ENCODE measurements at places on chromosomes 7 and 10. TPM values are rescaled to one million over a fixed set of nuclear protein-coding genes. Genes with fewer than 3 reads are reported as not detected.
A peak's percentile ranks its signal among the peaks of the same experiment; 100 is the strongest.

- DNase-seq: no peak
These were observed 239.6 kb downstream of the PHF14 start for GRCh38 chr7:11213266-11213665.

- DNase-seq: no peak
These were observed 49.7 kb downstream of the UNC5B start for GRCh38 chr10:71262027-71262426.

- DNase-seq: no peak
These were observed 8.6 kb downstream of the SCIN start for GRCh38 chr7:12578930-12579640.

DNA sequence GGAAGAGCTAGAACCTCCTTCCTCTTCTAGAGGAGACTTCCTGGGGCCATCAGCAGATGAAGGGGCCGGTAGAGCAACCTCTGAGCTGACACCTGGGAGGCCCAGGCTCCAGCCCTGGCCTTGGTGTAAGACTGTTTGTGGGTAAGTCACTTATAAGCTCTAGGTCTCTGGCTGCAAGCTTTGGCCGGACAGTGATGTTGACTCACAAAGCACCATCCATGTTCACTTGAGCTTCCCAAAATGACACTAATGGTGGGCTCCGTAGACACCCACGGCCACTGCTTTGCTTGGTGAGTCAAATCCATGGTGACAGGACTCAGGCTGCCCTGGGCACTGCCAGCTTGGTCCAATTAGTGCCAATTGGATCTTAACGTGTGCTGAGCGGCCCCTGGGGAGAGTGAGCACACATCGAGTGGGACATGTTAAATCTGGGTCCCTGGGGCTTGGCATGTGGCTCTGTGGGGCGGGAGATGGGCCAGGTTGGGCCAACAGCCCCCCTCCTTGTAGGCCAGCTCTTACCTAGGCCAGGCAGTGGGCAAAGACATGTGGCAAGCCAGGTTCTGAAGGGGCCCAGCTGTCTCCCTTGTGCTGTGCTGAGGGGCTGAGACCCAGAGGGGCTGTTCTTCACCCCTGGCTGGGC is 16.7 kb downstream of the NEURL1 start:
- DNase-seq: peak; percentile 46

DNA sequence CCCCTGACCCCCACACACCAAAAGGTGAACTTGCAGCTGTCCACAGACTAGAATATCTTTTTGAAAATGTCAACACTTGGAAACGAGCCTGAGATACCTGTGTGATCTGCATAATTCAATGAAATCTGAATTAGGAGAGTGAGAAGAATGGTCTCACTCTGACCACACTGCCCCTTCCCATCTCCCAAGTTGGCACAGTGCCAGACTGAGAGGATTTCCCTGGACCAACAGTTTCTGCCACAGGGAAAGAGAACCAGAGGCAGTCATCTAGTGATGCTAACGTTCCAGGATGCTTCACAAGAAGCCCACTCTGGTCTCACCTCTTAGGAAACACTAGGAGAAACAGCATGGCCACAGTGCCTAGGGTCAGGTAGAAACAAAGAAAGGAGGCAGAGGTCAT is 479.0 kb downstream of the SDK1 start:
- DNase-seq: no peak

- DNase-seq: no peak
These were observed 1.4 kb upstream of the CTBP2 start for GRCh38 chr10:125161707-125162119.

DNA sequence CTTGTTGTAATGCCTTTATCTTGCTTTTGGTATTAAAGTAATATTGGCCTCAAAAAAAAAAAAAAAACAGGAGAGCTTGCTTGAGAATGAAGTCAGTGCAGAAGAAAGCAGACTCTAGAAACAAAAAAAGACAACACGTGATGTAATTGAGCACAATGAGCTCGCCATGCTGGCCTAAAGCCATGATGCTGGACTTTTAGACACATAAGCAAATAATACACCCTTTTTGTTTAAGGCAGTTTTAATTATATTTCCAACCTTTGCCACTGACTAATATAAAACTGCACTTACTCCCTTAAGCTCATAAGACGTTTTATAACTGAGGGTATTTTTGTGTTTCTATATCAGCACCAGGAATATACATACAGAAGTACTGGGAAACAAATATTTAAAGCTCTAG is 798.3 kb downstream of the KCNMA1 start:
- no peak for DNase-seq

GRCh38 chr7:94297397-94297838 is 97.3 kb upstream of the COL1A2 start:
- DNase-seq: peak; percentile 78

GRCh38 chr10:26810435-26811026 is 50.2 kb downstream of the ABI1 start:
- no peak for DNase-seq

- DNase-seq: no peak
These were observed 470.7 kb downstream of the DNAJB6 start for GRCh38 chr7:157807510-157807909.

GRCh38 chr10:74234569-74234968 is 83.5 kb downstream of the ADK start:
- DNase-seq: no peak

DNA sequence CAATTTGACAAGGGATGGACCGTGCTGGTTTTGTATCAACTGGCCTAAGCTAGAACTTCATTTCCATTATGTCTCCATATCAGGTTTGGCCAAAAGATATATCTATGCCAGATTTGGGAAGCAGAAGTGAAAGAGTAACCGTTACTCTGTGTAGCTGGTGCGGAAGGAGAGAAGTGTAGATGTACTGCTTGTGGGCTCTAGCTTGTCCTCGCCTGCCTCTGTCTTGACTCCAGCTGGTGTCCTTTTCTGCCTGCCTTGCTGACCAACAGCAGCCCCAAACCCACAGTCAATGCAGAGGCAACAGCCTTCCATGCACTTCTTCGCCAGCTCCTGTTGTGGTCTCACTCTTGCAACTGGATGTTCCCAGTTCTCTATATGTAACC is 128.5 kb downstream of the KIF20B start:
- no peak for DNase-seq

DNA sequence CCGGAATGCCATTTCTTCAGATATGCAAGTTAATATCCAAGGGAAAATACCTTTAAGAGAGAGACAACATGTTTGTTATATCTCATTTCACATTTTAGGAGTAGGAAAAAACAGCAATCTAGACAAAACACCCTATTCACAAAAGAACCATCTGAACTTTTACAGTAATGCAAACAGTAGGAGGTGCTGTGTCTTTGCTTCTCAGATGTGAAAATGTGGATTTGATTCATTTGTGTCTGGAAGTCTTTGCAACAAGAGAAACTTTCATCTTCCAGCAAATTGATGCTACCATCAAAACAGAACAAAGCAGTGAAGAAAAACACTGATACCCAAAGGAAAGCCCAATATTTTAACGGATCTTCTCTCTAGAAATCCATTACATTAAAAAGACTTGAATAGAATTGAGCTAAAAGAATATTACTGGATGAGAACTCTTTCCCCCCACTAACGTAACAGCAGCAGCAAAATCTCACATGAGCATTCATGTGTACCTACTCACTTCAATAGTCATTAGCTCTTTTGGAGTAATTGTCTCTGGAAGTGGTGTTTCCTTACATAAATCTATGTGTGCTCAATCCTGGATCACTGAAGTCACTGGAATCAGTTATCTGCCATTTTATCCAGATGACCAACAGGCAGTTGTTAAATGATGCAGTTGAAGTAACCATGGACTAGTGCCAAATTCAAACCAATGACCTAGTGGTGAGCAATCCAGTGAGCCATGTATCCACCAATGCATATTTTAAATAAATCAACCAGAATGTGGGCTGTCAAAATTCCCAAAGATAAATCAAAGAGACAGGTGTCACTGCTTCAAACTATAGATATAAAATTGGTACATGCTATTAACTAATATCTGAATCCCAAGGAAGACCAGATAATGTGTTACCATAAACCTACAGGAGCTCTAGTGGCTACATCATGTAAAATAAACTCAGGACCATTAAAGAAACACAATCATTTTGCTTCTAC is 1.8 kb downstream of the SEMA3C start:
- DNase-seq: no peak

GRCh38 chr10:88150339-88150738 is 286.9 kb downstream of the PTEN start:
- no peak for DNase-seq

DNA sequence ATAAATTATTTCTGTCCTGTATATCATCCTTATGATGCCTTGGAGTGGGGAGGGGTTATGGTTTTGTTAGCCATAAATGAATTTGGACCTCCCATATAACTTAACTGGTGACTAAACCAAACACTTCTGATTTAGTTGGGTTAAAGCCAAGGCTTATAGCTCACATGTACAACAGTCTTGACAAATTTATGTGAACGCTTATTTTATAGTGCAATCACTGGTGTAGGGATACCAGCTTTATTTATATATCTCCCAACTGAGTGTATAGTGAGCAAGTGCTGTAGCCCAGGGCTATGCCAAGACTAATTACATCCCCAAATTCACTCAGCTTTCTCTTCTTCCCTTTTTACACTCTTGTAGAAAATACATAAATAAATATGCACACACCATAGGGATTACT is 956.2 kb downstream of the SORCS3 start:
- DNase-seq: no peak

GRCh38 chr10:101569622-101570427 is 18.2 kb downstream of the POLL start:
- peak; percentile 90 for DNase-seq

- no peak for DNase-seq
These were observed 270.0 kb downstream of the NEBL start for GRCh38 chr10:20627087-20627486.

DNA sequence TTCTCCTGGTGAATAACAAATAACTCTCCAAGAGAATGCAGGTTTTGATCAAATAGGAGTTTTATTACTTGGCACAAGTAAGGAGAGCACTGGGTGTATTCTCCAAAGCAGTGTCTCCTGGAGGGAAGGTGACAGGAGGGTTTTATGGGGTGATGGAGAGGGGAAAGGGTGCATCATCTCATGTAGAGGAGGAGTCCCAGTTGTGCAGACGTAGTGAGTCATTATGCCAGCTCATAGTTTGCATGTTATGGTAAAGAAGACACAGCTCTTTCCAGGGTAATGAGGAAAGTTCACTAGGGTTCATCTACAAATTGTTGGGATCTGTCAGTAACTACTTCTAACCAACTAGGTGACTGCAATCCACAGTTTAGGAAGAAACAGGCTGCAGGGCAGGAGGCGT is 347.9 kb upstream of the MEOX2 start:
- DNase-seq: no peak

- DNase-seq: peak; percentile 83
These were observed 78.3 kb downstream of the SH3PXD2A start for GRCh38 chr10:103776878-103777591.

- DNase-seq: no peak
These were observed 68.6 kb upstream of the TMEM168 start for GRCh38 chr7:112858838-112859237.

DNA sequence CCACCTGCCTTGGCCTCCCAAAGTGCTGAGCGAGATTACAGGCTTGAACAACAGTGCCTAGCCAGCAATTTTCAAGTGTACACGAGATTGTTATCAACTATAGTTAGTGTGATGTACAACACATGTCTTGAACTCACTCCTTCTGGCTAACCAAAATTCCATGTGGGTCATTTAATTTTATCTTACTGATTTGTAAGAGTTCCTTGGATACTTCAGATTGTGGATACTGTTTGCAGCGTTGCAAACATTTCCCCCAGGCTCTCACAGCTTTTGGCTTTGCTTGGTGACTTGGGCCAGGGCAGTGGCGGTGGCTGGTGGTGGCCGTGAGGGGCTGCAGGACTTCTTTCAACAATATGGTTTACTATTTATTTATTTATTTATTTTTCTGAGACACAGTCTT is 8.5 kb upstream of the TMEM270 start:
- DNase-seq: no peak

GRCh38 chr7:15764010-15764409 is 77.5 kb upstream of the MEOX2 start:
- no peak for DNase-seq

DNA sequence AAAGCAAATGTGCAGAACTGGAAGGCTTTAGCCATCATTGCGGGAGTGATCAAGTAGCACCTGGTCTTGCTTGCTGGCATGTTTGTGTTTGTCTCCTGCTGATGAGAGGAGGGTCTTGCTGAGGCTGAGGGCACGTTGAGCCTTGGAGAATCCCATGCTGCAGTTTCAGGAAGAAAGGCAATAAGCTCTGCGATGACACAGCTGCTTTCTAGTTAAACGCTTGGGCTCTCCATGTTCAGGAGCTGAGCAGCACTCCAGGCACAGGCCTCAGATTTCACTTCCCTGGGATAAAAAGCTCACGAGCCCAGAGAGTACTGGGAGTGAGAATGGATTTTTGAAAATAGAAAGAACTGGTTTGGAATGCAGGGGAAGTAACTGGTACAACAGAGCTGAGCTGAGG is 100.8 kb downstream of the LRRC18 start:
- no peak for DNase-seq

DNA sequence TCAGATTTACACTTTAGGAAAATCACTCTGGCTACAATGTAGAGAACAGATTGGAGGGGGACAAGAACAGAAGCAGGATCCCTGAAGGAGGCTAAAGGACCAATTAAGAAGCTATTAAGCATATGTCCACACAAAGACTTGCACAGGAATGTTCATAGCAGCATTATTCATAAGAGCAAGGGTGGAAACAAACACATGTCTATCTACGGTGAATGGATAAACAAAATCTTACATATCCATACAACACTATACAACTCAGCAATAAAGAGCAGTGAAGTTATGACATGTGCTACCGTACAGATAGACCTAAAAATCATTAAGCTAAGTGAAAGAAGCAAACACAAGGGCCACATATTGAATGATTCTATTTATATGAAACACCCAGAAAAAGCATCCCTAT is 10.4 kb downstream of the CHCHD3 start:
- no peak for DNase-seq

- DNase-seq: no peak
These were observed 28.2 kb downstream of the PUS7 start for GRCh38 chr7:105493923-105494315.

DNA sequence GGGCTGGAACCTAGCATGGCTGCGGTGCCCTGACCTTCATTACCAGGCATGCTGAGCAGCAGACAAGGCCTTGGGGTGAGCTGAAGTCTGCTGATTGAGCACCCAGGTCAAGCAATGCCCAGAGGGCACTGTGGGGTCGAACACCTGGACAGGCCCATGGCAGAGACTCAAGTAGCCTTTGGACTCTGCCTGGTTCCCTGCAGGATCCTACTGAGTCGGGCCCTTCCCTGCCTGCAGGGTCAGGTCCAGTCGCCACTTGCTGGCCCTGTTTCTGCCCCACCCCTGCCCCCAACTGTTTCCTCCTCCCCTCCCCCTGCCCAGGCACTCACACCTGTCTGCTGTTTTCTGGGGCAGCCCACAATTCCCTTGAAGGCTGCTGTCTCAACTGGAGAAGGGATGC is 483.2 kb upstream of the MKI67 start:
- no peak for DNase-seq

The PRLHR gene
- total RNA-seq: not detected

The RINT1 gene
- total RNA-seq: 10.7 TPM

The PRF1 gene
- 1.2 TPM for total RNA-seq

The EBF3 gene
- total RNA-seq: 5.8 TPM

The TMEM229A gene
- total RNA-seq: 0.24 TPM

The IGF2BP3 gene
- total RNA-seq: 0.16 TPM

The NANOS1 gene
- total RNA-seq: 10.3 TPM

The ANKRD7 gene
- 0.62 TPM for total RNA-seq

The CD36 gene
- 717 TPM for total RNA-seq

The GCK gene
- total RNA-seq: 3.7 TPM

The SERPINE1 gene
- total RNA-seq: 27.2 TPM

The PON1 gene
- not detected for total RNA-seq

The ANKIB1 gene
- 59.4 TPM for total RNA-seq

The SOSTDC1 gene
- total RNA-seq: not detected

The ABCB1 gene
- total RNA-seq: 5.0 TPM

The HSPA12A gene
- total RNA-seq: 8.1 TPM

The NUB1 gene
- total RNA-seq: 32.6 TPM

The HTR5A gene
- total RNA-seq: not detected

The PIK3AP1 gene
- total RNA-seq: 2.8 TPM

Measured in cardiac septum (tissue), 1 donor.